ENCODE measurements at places on chromosomes 4 and X. TPM values are rescaled to one million over a fixed set of nuclear protein-coding genes. Genes with fewer than 3 reads are reported as not detected.

DBET gene
- not detected for total RNA-seq

TXK gene
- total RNA-seq: not detected

ERVMER34-1 gene
- not detected for total RNA-seq

NWD2 gene
- total RNA-seq: not detected

NAP1L3 gene
- total RNA-seq: 4.7 TPM

TMPRSS11A gene
- total RNA-seq: not detected

KLHL4 gene
- 2.7 TPM for total RNA-seq

PPP1R2C gene
- not detected for total RNA-seq

KLB gene
- total RNA-seq: 0.05 TPM

SSX2 gene
- total RNA-seq: not detected

DSPP gene
- not detected for total RNA-seq

FRMPD4 gene
- total RNA-seq: 0.49 TPM

CYBB gene
- not detected for total RNA-seq

HTRA3 gene
- 24.6 TPM for total RNA-seq

SCRG1 gene
- total RNA-seq: 0.25 TPM
